Trophoblast cell (in vitro differentiated cells and primary cell): ENCODE measurements at places on chromosomes 7 and 10.

DNA sequence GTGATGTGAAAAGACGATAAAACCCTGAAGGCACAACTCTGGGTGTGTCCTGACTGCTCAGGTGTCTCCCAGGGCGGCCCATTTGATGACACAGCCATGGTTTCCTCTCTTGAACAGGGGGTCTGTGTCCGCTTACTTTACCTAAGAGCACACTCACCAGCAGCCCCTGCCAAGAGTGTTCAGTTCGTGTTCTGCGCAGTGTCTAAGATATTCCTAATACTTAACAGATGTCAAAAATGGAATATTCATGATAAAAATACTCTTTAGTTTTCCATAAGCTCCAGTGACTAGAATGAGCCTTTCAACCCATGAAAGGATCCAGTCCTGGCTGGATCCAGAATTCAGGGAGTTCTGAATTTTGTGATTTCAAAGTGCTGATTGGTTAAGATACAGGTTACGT is 492.4 kb downstream of the TNS3 start:
- no peak for DNase-seq

DNA sequence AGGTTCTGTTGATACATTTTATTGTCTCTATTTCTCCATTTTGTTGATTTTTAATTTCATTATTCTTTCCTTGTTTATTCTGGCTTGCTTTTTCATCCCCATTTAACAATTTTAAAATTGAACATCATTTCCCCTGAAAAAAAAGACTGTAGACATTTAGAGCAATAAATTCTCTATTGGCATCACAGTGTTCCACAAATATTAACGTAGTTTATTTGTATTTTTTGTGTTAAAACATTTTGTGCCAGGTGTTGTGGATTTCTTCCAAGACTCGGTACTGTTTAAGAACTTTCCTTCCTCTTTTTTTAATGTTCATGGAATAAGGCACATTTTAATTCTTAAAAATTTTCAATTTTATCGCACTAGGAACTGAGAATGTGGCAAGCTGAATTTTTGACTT is 156.1 kb upstream of the NPY start:
- DNase-seq: no peak

- no peak for DNase-seq
These were observed 81.8 kb downstream of the JMJD1C start for GRCh38 chr10:63384001-63384400.

GRCh38 chr10:566241-566885 is 123.1 kb downstream of the DIP2C start:
- DNase-seq: no peak

DNA sequence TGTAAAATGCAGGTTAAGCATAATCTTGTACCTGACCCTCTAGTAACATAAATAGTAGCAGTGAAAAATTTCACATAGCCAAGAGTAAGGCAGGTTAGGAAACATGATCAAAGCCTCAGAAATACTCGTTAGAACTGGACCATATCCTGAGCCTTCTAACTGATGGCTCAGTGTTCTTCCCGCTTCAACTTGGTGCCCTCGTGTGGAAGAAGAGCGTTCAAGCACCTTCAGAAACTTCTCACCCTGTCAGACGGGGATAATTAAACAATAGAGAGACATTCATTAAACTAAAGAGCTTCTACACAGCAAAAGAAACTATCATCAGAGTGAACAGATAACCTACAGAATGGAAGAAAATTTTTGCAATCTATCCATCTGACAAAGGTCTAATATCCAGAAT is 124.5 kb downstream of the MYOF start:
- no peak for DNase-seq

DNA sequence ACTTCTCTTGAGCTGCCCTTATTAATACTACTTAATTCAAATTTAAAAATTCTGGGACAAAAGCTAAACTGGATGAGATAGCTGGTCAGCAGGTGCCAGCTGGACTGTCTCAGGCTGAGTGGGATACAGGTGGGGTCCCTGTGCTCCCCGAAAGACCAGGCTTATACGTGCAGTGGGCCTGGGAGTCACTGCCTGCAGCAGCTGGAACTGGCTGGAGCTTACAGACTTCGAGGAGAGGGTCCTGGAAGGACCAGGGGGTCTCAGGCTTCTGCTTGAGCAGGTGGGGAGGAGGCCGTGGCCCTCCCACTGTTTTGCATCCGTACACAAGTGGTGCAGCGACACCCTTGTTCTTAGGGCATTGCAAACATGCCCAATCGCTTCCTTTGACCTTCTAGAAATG is 203.7 kb downstream of the GLRX3 start:
- no peak for DNase-seq

GRCh38 chr10:133239990-133240389 is 2.3 kb downstream of the VENTX start:
- DNase-seq: no peak

DNA sequence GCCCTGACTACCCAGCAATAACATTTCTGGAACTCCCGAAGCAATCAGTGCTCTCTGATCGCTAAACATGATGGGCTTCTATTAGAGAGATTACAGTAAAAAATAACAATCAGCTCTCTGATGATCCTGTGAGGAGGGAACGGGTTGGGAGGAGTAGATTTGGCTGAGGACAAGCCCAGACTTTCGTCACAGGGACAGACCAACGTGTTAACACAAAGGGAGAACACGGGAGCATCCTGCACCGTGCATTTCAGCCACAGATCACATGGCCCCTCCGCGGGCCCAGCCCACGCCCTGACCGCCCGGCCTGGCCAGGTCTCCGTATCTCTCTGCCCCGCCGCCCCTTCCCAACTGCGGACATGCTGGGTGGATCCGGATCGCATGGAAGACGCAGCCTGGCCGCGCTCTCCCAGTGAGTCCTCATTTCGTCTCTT is 95.0 kb upstream of the AGBL3 start:
- peak; percentile 85 for DNase-seq

DNA sequence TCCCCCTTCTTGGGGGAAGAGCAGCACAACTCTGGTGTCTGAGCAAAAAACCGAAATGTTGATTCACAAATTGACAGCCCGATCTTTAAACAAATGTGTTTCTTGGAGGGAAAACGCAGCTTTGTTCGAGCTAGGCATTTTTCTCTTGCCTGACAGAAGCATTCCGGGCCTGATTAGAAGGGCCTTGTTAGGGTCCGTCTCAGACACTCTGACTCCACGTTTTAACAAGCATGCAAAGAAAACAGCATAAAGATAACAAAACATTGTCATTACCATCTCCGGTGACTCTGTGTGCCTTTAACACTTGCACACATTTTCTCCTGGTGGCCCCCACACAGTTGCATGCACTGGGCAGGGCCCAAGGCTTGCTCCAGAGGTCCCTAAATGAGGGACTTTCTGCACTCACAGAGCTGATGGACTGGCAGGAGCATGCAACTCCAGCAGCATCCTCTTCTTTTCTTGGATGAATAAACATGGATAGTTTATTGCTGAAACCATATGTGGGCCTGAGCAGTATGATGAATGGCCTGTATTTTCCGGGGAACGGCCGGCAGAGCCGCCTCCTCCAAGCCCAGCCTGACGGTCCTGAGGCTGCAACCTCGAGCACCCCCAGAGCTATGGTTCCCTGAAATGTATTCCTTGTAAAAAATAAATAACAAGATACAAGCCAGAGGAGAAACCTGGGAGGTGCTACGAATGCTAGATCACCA is 50.9 kb downstream of the EBF3 start:
- DNase-seq: no peak

GRCh38 chr7:124113045-124113444 is 80.2 kb upstream of the TMEM229A start:
- DNase-seq: no peak

- no peak for DNase-seq
These were observed 25.0 kb upstream of the CALN1 start for GRCh38 chr7:72437061-72437585.

GRCh38 chr10:93254180-93254853 is 180.6 kb downstream of the CYP26A1 start:
- DNase-seq: no peak

DNA sequence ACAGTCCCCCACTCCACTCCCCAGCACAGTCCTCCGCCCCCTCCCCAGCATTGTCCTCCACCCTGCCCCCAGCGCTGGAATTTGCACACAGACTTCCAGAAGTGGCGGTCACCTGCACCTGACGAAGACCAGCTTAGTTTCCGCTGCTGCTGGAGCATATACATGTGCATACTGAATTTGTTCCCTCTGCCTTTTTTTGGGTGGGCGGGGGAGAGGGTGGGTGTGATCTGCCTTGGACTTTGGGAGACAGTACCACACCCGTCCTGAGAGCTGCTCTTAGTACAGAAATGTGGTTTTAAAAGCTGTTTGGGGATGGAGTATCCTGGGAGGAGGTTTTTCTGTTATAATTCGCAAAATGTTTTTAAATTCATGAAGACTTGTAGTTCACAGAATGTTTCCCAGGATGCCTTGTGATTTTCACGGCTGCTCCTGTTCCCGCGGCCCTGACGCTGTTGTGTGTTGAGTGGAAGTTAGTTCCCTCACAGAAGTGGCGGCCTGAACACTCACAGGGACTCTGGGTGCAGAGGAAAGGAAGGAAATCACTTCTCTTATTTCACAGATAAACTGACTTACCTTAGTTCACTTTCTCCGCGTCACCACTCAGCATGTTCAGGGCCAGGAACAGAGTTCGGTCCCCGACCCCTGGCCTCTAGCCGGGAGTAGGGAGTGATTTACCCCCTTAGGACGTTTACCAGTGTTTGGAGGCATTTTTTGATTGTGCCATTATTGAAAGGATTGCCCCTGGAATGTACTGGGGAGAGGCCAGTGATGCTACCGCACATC is 18.6 kb downstream of the PFKP start:
- no peak for DNase-seq

GRCh38 chr10:98264378-98265065 is 3.5 kb downstream of the LOXL4 start:
- DNase-seq: no peak

DNA sequence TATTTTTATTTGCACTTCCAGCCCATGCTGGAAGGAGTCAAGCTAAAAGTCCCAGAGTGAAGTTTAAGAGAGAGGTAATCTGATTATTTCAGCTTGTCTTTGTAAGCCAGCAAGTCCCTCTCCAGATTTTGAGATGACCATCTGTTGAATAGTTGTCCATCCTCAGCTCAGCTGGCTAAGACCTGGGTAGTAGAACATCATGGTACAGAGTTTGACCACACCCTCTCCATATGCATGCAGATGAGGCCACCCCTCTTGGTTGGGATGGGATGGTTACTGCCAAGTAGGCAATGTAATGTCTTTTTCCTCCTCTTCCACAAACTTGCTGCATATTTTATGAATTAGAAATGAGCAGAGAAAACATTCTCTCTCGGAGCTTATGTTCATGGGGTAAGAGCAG is 639.8 kb downstream of the SORCS3 start:
- no peak for DNase-seq

- no peak for DNase-seq
These were observed 4.2 kb downstream of the ELN start for GRCh38 chr7:74032191-74032490.

DNA sequence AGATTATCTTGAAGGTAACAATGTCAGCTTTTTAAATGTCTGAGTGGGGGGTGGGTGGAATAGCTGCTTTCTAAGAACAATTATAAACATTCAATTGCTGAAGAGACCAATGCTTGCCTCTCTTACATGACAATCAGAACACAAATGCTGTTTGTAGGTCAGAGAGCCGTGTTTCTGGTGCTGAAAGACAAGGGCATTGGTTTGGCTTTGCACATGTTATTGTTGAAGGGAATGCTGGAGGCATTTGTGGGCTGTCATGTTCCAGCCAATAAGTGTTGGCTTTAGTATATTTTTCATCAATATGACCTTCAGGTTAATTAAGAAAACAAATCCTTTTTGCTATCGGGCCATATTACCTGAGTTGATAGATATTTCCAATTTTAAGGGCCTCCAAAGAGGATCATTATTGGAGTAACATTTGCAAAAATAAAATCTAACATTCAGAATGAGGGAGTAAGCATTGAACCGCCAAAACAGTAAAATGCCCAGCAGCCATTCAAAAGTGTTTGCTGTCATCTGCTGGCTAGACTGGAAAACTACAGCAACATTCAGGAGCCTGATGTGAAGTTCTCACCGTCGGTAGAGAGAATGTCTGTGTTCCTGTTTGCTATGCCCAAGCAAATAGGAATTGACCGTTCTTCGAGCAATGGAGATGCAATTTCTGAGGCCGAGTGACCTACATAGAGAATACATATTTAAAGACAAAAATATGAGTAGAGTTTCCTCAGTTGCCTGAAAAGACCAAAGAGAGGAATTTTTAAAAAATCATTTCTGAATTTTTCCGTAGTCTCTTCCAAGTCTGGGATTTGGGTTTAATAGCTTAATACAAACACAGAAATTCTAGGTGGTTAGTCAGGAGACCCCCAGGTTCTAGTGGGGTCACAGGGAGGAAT is 118.9 kb downstream of the APBB1IP start:
- peak; percentile 82 for DNase-seq
